Gastrocnemius medialis (tissue), 4 donors: ENCODE measurements at places on chromosomes 13 and 19.
A peak's percentile ranks its signal among the peaks of the same experiment; 100 is the strongest.

DNA sequence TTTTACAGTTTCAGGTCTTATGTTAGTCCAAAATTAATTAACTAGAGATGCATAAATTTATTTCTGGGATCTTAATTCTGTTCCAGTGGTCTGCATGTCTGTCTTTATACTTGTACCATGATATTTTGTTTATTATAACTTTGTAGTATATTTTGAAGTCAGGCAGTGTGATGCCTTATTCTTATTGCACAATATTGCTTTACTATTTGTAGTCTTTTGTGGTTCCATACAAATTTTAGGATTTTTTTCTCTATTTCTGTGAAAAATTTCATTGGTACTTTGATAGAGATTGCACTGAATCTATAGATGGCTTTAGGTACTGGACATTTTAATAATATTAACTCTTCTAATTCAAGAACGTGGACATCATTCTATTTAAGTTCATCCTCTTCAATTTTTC, 304.0 kb downstream of the GPC5 start:
- no peak for DNase-seq

GRCh38 chr13:92452840-92453239, 773.8 kb upstream of the GPC6 start:
- DNase-seq = no peak

DNA sequence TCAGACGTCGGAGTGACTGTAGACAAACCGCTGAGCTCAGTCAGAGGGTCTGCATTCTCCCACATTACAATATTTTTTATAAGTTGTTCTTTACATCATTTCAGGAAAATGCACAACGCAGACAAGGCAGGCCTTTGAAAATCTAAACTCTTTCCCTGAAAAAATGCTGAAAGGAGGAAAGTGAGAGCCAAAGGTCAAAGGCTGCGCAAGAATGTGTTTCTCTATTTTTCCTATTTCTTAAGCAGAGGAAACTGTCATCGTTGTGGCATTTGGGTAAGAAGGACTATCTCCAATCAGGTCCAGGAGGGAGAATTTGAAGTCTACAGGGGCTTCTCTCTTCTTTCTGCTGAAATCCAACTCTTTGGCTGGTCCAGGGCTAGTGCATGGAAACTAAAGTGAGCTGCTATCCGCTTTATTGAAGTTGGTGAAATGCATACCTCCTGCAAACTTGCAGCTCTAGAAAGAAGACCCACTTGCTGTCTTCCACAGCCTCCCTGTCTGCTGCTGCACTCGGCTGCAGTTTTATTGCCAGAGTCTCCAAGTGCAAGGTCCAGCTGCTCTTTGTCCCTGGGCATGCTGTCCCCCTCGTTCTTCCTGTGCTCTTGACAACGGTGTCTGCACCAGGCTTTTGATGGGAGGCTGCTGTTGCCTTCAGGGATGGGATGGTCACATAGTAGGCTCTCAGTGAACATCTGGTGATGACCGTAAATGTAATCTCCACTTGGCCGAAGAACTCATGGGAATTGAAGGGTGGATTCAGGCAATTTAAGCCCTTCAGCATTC, 31.2 kb downstream of the ZNF536 start:
- DNase-seq = no peak

GRCh38 chr19:5045956-5046338, 77.0 kb downstream of the KDM4B start:
- no peak for DNase-seq

DNA sequence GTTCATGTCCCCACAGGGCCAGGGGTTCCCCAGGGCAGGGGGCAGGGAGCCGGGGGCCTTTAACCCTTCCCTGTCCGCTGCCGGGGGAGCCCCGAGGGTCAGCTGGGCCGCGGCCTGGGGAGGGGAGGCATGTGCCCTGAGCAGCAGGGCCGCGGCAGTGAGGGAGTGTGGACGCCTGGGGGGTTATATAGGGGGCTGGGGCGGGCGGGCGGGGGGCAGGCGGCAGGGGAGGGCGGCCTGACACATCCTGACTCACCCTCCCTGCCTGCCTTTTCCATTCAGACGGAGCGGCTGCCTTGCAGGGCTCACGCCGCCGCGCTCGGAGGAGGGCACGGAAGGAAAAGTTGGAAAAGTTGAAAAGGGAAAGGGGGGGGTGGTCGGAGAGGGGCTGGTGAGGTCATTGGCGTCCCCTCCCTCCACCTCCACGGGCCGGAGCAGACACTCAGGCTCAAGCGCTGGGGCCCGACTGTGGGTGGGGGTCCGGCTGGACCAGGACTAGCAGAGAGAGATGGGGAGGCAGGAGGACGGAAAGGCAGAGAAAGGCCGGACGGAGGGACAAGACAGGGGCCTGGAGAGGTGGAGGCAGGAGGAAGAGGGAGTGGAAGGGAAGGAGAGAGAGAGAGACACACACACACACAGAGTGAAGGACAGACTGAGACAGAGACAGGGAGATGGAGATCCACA, at the start of gene IL11:
Gene IL11, minus strand, starts transcription at position 159 of the 684 bp plus-strand sequence. Its CDS starts 153 bp downstream, at position 6.
- DNase-seq = no peak

- no peak for DNase-seq
These were observed 344.4 kb upstream of the PCDH9 start for GRCh38 chr13:67574320-67575233.

DNA sequence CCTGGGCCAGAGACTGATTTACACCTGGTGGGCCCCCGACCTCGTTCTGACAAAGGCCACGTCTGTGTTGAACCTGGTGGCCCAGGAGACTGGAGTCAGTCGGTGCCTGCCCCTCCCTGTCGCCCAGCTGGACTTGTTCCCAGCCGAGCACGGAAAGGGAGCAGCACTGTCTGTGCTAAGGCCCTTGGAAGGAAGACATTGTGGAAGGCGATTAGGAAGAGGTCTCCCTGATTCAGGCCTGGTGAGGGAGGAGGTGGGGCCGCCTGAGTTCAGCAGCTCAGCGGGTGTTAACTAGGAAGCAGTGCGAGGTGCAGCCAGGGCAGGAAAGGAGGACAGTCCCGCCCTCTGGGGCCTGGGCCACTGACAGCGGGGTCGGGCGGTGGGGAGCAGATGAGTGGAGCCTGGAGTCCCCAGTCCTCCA, 64.7 kb downstream of the GPR12 start:
- DNase-seq = no peak

- no peak for DNase-seq
These were observed 154.5 kb downstream of the DCT start for GRCh38 chr13:94324767-94325540.

DNA sequence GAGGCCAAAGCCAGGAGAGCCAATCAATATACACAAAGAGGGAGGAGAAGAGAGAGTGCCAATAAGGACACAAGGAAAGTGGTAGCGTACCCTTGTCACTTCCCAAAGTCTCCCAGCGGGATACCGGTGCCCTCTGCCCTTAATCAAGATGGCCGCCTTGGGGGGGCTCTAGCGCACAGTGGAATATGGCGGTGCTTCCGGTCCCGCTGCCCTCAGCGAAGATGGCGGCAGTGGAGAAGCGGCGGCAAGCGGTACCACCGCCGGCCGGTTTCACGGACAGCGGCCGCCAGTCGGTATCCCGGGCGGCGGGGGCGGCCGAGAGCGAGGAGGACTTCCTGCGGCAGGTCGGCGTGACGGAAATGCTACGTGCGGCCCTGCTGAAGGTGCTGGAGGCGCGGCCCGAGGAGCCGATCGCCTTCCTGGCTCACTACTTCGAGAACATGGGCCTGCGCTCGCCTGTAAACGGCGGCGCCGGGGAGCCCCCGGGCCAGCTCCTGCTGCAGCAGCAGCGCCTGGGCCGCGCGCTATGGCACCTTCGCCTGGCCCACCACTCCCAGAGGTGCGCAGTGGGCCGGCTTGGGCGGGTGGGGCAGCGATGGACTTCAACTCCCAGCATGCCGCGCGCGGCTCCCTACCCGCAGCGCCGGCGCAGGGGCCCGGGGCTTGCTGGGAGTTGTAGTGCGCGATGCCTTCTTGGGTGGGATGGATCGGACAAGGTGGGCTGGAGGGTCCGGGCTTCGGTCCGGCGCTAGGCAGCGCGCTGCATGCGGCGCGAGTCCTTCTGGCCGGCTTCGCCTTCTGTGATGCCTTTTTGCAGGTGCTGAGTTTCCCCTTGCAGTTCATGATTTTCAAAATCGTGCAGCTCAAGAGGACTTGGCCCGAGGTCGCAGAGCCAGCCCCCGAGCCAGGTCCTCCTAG, at the start of gene TPGS1:
Gene TPGS1, plus strand, starts transcription at position 212 of the 918 bp plus-strand sequence. Its CDS starts 10 bp downstream, at position 222.
- peak; percentile 54 for DNase-seq

DNA sequence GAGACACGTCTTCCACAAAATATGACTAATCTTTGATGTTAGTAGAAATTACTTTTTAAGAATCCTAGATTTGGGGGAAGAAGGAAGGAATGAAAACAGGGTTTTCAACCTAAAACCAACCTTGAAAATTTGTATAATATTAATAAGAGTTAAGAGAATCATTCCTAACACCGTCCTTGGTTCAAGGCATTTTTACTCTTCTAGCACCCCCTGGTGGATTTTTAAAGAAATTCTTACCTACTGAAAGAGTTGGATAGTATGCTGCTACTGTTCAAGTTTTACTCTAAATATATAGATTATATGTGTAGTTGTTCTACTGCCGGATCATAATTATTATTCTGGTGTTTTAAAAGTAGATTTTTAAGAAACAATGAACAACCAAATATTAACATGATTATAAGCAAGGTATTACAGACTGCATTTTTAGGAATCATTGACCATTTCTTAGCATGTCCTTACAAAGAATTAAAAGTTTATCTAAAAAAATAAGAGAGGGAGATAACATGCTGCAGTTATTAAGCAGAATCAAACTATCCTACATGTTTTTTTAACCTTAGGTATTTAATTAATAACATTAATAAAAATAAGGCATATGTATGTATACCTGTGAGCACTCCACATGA, 7.4 kb upstream of the SLITRK6 start:
- DNase-seq = no peak

DNA sequence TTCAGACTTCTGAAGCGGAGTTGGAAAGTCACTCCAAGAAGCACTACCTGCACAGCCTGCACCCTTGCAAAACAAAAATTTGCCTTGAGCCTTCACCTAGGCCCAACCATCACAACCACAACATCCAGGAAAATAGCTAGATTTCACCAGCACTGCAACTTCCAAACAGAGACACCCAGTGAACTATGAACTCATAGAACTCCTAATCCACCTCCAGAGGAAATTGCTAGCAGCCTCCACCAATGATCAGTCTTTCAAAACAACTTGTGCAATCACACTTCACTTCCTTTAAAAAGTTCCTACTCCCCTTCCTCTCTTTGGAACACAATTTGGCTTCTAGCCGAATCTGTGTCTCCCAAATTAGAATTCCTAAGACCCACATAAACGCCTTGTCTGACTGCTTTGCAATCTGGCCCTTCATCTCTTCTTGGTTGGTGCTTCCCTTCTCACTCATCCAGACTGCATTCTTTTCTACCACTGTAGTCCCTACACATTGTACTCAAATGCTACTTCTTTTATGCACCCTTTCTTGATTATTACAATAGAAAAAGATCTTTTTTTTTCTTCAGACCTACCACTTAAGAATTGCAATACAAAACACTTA, 489.2 kb upstream of the ARGLU1 start:
- DNase-seq = no peak

- no peak for DNase-seq
These were observed at the start of gene SHD for GRCh38 chr19:4278419-4279266. SHD (plus strand) TSS chr19:4279266; CDS start chr19:4280064, 798 bp downstream.

DNA sequence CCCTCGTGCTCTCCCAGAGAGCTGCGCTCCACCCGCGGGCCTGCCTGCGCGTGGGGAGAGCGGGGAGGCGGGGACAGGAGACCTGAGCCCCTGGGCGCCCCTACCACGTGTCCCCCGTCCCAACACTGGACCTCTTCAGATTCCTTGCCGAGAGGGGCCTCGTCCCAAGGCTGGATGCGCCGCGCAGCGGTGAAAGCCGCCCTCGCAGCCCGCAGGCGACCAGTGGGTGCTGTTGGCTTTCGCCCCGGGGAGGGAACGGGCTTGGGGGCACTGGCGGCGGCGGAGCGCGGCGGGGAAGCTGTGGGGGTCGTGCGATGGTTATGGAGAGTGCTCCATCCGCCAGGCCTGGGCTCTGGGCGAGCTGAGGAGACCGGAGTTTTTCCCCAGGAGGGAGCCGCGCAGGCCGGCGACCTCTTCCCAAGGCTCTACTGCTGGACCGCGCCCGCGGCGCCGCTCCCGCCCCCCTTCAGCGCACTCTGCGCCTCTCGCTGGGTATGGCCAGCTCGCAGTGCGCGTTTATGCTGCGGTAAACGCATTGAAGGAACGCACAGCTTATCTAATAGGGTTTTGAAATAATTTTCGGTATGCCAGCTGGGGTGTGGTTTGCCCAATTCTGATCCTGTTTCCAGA, 17.2 kb upstream of the RNF17 start:
- no peak for DNase-seq

DNA sequence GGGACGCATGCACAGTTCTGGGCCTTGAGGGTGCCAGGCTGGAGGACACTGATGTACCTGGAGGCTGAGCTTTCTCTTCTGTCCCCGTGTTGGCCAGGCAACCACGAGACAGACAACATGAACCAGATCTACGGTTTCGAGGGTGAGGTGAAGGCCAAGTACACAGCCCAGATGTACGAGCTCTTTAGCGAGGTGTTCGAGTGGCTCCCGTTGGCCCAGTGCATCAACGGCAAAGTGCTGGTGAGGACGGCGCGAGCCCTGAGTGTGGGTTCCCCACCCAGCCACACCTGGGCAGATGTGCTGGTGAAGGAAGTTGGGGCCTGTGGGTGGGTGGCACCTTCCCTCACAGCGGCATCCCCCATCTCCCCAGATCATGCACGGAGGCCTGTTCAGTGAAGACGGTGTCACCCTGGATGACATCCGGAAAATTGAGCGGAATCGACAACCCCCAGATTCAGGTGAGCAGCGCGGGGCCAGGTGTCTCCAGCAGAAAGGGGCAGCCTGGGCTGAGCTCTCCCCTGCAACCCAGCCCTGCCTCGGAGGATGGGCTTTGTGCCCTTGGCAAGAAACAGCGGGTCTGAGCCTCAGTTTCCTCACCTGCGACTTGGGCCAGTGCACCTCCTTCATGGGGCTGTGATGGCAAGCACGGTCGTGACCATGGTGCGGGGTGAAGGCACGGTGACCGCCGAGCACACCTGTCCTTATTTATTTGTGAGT, 26.2 kb downstream of the CCDC8 start:
- DNase-seq = no peak

GRCh38 chr13:60099631-60100420, 63.9 kb downstream of the DIAPH3 start:
- no peak for DNase-seq

GRCh38 chr19:12703046-12703445, 6.6 kb upstream of the FBXW9 start:
- no peak for DNase-seq

DNA sequence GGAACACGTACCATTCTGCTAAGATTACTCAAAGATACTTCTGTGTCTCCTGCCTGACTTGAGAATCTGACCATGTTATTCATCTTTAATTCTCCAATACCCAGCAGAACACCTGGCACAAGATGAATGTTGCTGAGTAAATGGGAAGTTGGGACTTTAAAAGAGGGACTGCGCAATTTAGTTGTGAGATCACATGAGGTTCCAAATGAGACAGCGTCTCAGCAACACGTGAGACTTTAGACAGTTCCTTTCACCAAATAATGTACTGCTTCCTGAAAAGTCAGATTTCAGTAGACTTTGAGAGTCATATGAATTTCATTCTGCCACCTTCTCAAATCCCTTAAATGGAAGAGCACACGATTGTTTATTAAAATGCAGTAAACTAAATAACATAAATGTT, 36.7 kb downstream of the DOCK9 start:
- DNase-seq = no peak

- DNase-seq = no peak
These were observed 253.8 kb downstream of the SLITRK5 start for GRCh38 chr13:87925006-87925405.

- DNase-seq = no peak
These were observed 328.6 kb downstream of the TBC1D4 start for GRCh38 chr13:75153386-75153785.
